ENCODE measurements at places on chromosomes 7 and 10.

GRCh38 chr10:121694966-121695643 lies 96.9 kb upstream of the FGFR2 start:
- DNase-seq, result no peak

DNA sequence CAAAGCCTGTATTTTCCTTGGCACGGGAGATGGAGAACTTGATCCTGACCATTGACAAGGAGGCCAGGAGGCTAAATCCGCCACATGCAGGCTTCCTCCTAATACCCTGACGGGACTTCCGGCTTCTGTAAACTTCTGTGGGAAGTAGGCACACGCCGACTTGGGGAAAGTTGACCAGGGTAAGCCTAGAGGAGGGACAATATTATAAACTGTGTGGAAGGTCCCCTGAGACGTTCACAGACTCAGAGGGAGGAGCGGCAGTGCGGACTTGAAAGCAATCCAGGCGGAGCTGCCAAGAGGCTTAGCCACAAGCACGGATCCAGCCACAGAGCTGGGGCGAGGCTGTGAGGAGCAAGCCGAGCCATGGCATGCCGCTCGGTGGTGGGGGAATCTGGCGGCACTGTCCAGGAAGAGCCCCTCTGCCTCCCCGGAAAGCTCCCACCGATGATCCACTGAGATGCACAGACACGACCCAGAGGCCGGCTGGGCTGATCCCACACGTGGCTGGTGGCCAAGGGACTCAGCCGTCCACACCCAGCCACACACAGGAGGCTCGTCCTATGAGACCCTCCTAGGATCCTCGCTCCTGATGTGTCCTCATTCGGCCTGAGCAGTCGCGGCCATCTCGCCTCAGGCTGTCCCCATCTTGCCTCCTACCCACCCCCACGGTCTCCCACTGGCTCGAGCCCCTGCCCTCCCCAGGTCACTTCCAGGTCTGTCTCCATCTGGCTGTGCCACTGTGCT lies 40.0 kb upstream of the INSIG1 start:
- DNase-seq, result peak; percentile 65

DNA sequence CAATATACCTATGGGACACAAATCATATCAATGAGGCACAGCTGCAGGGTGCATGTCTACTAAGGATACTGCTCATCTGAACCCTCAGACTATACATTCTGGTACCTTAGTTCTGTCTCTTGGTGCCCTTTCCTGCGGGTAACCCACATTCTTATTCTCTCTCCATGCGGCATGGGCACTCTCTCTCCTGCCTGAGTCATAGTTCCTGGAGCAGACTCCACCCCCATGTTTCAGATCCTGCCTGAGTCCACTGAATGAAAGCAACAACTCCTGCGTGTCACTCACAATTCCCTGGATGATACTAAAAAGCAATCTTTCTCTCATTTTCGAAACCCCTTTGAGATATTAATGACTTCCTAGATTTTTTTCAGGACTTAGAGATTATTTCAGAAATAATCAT lies 653.1 kb upstream of the C7orf33 start:
- no peak for DNase-seq

DNA sequence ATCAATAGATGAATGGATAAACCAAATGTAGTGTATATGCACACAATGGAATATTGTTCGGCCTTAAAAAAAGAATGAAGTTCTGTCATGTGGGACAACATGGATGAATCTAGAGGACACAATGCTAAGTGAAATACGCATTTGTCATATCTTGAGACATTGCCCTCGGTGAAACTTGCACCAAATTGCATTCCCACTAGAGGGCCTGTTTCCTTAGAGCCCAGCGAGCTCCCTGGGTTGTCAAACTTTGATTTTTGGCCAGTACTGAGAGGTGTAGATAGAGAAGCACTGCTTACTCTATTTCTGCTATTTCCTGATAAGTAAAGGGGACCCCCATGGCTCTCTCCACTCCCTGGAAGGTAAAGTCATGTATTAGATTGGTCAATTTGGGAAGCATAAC lies 157.1 kb downstream of the GPAM start:
- no peak for DNase-seq

GRCh38 chr10:124546055-124546369 lies 84.4 kb downstream of the LHPP start:
- no peak for DNase-seq

- no peak for DNase-seq
These were observed 63.7 kb downstream of the ZNRF2 start for GRCh38 chr7:30348083-30348560.

- no peak for DNase-seq
These were observed 7.7 kb upstream of the NDST2 start for GRCh38 chr10:73819081-73819480.

Measured in breast epithelium (tissue), 4 donors.